Stimulated activated CD8-positive, alpha-beta memory T cell treated with anti-CD3 and anti-CD28 coated beads, Interleukin-12 subunit alpha, Interleukin-12 subunit beta, amount 100 ng/mL, for 1 hour (primary cell): ENCODE measurements at places on chromosomes 6 and 20.

DNA sequence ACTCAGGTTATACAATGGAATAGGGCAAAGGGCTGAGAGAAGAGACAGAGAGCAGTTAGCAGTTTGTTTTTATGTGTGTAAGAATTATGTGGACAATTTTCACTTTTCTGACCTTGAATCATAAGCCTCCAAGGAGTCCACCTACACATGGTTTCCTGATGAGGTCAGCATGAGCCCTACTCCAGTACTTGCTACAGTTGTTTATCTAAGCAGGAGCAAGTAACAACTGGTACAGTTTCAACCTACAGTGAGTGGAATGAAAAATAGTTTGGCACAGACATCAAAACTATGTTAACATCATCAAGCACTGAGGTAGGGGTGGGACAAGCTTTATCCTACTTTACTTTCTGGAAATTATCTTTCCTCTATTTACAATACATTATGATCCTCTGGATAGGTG is 426.7 kb upstream of the ID4 start:
- no peak for DNase-seq

- no peak for DNase-seq
These were observed 101.2 kb downstream of the MKKS start for GRCh38 chr20:10332656-10333415.

DNA sequence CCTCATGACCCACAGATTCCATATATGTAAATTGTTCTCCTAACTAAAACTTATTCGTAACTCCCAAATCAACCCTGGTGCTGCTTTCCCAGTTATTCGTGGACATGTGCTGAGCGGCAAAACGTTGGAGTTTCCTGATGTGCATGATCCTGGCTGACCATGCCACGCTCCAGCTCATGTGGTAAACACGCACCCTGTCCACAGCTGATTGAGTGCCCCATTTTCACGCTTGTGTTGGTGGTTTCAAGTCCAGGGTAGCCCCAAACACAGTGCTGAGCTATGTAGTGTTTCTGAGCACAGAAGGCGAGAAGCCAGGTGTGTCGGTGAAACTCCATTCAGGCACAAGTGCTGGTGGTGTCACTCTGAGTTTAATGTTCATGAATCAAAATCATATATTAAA is 19.1 kb upstream of the FOXC1 start:
- no peak for DNase-seq

GRCh38 chr6:112086744-112087135 is 542 bp downstream of the TUBE1 start:
- DNase-seq, result no peak

DNA sequence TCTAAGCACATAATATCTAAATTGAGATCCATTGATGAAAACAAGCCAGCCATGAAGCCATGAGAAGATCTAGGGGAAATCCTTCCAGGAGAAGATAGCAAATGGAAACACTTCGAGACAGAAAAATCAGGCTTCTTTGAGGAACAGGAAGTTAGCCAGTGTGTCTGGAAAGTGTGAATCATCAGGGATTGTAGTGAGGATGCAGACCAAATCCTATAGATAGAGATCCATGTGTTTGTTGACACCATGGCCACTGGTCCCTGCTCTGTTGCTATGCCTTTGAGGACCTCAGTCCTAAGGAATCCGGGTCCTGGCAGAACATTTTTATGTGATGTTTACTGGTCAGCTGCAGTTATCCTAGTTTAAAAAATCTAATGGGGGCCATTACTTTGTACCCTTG is 6.6 kb upstream of the ELOVL2 start:
- no peak for DNase-seq
